ENCODE measurements at places on chromosomes 6 and 20.

DNA sequence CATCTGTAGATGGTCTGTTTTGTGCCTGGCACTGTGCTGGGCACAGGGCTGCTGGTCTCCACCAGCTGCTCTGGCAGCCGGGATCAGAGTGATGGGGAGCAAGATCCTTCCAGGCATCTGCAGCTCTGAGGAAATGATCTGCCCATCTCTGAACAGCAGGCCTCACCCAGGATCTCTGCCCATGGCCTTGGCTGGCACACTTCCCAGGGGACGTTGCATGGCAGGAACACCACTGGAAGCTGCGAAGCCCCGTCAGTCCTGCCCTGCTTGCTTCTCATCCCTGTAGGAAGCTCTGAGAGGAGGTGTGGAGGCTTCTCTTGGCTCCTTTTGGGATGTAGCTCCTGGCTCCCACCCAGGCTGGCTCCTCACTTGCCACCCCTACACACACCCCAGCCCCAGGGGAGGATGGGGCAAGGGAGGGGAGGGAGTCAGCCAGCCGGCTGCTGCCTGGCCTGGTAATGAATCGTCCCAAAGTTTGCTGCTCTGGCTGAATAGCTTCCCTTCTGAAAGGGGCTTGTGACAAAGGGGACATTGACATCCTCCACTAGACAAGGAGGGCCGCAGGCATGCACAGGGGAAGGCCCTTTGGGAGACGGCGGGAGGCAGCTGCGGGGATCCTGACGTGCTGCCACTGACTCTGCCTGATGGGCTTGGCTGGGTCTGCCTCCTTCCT is 108.9 kb downstream of the VEGFA start:
- no peak for DNase-seq

- DNase-seq: no peak
Observed at GRCh38 chr20:16363506-16364319, 209.5 kb downstream of the KIF16B start.

- DNase-seq: no peak
Observed at GRCh38 chr20:19826179-19826914, 68.3 kb downstream of the RIN2 start.

GRCh38 chr6:90947184-90948064 is 360.6 kb upstream of the MAP3K7 start:
- no peak for DNase-seq

DNA sequence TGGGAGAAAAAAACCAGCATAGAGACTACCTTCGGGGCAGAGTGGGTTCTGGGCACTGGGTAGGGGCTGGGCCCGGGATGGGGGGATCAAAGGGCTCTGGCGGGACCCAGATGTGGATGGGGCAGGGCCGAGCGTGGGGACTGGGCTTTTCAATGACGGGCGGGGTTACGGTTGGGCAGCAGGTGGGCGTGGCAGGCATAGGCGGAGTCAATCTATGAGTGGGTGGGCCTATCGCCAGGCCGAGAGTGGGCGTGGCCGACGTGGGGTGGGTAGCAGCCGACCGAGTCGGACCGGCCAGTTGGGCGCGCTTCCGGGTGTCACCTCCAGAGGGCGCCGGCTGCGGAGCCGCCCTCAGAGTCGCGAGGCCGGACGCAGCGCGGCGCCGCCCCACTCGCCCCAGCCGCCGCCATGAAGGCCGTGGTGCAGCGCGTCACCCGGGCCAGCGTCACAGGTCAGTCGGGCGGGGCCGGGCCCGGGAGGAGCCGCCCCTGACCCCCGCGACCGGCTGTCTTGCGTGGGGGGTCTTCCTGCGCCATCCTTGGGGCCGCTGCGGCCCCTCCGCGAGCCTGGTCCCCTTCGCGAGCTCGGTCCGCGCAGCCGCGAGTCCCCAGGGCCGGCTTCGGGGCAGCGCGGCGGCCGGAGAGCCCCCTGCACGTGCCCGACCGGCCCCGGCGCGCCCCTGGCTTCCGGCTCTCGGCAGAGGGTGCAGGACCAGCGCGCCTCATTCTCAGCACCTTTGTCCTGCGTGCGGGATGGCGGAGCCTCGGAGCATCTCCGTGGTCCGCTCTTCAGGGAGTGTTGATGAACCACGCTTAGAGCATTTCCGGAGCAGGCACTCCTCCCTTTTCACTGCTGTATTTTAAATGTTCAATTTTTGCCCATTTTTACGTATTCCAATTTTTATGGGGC is at the start of gene DTD1:
Gene DTD1 (plus strand): TSS at position 390 of the 909 bp plus-strand sequence. CDS start 19 bp downstream, at position 409.
- peak; percentile 56 for DNase-seq

All from T-cell (primary cell).